Lower lobe of right lung (tissue), 2 donors: ENCODE measurements at places on chromosomes 12 and 14.
A peak's percentile ranks its signal among the peaks of the same experiment; 100 is the strongest.

GRCh38 chr12:89216211-89216952, 135.9 kb downstream of the DUSP6 start:
- no peak for DNase-seq

DNA sequence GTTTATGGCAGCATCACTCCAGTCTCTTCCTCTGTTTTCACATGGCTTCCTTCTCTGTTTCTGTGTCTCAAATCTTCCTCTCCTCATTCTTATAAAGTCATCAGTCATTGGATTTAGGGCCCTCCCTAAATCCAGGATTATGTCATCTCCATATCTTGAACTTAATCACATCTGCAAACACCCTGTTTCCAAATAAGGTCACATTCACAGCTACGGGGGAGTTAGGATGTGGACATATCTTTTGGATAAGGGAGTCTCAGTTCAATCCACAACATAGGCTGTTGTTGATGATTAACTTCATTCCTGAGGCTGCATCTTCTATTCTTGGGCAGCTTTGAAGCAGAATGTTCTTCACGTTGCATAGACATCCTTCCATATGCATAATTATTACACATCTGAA, 40.3 kb upstream of the NTF3 start:
- no peak for DNase-seq

DNA sequence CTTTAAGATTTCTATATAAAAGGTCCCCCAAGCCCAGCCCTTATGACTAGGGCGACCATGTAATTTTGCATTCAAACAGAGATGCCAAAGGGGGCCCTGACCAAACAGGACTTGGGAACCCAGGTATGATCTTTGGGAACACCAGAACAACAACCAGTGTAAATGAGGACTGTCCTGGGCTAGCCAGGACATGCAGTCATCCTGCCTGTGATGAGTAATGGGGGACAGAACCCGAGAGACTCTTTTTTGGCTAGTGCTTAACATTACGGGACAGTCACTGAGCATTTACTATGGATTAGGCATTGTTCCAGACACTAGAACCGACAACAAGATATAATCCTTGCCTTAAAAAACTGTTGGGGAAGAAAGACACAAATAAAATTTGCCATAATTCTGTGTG, 337.3 kb downstream of the CACNA1C start:
- DNase-seq: no peak

DNA sequence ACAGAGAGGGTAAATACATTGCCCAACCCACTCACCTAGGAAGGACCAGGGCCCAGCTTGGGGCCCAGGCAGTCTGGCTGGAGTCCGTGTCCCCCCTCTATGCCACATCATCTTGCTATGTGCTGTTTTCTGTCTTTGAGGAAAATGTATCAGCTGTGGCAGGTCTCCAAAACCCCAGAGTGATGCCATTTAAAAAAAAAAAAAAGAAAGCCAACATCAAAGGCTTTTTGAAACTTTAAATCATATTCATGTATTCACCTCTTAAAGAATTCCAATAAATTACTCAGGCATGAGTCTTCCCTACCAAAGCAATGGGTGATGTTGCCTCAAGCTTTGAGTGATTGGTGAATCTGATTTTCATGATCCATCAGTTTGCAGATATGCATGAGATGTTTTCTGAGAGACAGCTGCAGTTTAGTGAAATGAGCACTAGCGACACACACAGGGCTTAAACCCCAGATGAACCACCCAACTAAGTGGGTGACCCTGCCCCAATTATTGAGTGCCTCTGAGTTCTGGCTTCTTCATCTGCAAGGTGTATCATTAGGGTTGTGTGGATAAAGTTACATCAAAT, 6.1 kb downstream of the KRT81 start:
- no peak for DNase-seq

- no peak for DNase-seq
These were observed 70.9 kb downstream of the ASCL4 start for GRCh38 chr12:107845226-107845979.

DNA sequence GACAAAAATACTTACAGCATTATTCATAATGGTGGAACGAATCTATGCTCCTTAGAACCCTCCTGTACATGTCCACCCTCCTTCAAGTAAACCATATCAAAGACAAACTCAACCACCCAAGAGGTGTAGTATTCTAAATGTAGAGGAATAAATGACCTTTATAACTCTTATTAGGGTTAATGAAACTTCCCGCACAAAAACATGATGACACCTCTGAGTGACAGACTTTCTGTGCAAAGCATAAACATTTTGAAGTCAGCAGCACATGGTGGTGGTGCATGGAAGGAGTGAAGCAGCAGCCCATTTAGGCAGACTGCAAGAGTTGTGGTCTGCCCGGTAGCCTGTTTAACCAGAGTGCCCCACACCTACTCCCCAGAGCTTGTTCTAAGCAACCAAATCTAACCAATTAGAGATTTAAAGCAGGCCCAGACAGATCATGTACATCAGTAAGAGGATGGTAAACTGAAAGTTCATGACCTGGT, 615 bp upstream of the ASB8 start:
- no peak for DNase-seq

DNA sequence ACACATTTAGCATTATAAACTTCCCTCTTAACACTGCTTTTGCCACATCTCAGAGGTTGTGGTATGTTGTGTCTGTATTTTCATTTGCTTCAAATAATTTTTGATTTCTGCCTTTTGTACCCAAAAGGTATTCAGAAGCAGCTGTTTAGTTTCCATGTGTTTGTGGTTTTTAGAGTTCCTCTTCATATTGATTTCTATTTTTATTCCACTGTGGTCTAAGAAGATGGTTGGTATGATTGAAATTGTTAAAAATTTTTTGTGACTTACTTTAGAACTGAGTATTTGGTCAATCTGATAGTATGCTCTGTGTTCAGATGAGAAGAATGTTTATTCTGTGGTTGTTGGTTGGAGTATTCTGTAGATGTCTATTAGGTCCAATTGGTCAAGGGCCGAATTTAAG, 76.4 kb downstream of the IFNG-AS1 start:
- DNase-seq: no peak

DNA sequence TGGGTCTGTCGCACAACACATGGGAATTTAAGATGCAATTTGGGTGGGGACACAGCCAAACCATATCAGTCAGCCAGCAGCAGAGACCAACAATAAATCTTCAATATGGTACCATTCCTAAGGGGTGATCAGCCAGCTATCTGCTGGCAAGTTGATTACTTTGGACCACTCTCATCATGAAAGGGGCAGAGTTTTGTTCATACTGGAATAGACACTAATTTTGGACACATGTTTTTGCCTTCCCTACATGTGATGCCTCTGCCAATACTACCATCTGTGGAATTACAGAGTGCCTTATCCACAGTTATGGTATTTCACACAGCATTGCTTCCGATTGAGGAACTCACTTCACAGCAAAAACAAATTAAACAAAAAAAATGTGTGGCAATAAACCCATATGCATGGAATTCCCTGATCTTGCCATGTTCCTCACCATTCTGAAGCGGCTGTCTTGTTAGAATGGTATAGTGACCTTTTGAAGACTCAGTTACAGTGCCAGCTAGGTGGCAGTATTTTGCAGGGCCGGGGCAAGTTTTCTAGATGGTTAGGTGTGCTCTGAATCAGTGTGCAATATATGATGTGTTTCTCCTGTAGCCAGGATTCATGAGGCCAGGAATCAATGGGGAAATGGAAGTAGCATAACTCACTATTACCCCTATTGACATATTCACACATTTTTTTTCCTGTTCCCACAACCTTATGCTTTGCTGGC, 179.0 kb upstream of the IGF1 start:
- no peak for DNase-seq

- no peak for DNase-seq
These were observed 538 bp upstream of the TIGAR start for GRCh38 chr12:4320497-4320852.

DNA sequence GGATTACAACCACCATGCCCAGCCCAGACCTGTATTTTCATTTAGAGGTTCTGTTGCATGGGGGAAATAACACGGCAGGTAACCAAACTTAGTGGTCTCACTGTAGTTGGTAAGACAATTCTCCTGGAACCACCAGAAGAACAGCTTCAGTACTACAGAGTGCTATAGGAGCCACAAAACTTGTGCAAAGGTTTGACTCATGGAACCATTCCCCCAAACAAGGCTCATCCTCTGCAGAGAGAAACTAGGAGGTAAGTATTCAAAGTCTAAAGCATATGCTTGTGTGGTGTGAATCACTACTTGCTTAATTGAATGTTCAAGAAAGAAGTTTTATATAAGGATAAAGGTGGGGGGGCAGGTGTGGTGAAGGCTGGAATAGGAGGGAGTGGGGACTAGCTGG, 58.7 kb downstream of the GNS start:
- DNase-seq: no peak

- DNase-seq: no peak
These were observed 87.0 kb upstream of the EEA1 start for GRCh38 chr12:93015871-93016751.

- DNase-seq: no peak
These were observed 10.9 kb downstream of the NAB2 start for GRCh38 chr12:57099766-57100165.

DNA sequence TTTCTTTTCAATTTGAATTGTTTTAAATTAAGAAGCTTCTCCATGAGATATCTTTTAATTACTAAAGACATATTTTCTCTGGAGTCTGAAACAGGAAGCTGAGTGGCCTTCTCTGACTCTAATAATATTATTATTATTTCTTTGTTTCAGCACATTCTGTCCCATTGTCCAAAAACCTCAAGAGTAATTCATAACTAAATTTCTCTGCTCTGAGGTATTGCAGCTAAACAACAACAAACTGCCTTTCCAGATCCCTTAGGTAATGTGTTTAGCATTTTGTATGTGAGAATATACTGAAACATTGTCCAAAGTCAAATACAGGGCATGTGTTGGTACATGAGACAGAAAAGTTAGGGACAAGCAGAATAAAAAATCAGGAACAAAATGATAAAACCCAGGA, 199.0 kb upstream of the FAR2 start:
- DNase-seq: no peak

DNA sequence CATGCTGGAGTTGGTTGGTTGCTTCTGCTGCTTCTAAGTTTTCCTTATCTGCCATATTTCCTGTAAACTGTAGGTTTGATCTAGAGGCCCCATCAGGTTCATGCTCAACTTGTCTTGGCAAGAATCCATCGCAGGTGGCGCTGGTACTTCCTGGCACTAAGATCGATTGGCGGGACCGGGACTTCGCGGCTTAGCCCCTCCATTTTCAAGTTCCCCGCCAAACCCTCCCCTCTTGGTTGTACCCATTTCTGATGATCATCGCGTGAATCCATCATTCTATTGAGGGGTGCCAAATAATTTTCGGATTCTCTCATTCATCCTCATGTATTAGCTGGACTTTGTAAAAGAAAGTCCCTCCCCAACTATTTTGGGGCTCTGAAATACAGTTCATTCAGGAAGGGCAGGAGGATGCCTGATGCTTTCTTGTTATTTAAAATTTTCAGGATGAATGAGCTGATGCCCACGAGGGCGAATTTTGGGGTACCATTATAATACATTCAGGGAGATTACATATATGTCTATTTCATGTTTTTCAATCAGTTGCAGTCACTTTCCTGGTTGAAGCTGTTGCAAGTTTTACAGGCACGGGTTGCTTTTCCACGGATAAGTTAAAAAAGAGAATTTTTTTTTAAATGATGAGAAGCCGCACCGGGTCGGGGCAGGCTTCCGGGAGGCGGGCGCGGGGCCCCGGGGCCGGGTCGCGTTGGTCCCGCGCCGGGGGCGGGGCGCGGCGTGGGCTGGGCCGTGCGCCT, 395 bp upstream of the BRI3BP start:
- DNase-seq: peak; percentile 65

- DNase-seq: no peak
These were observed 20.5 kb upstream of the PPP2R5C start for GRCh38 chr14:101740981-101741380.

- DNase-seq: no peak
These were observed 416.5 kb downstream of the NRXN3 start for GRCh38 chr14:78586681-78587080.

GRCh38 chr14:53924753-53925152, 31.9 kb downstream of the BMP4 start:
- no peak for DNase-seq

GRCh38 chr14:104700747-104701217, 11.4 kb downstream of the INF2 start:
- DNase-seq: no peak

GRCh38 chr12:14833952-14834351, 9.4 kb downstream of the ART4 start:
- no peak for DNase-seq

DNA sequence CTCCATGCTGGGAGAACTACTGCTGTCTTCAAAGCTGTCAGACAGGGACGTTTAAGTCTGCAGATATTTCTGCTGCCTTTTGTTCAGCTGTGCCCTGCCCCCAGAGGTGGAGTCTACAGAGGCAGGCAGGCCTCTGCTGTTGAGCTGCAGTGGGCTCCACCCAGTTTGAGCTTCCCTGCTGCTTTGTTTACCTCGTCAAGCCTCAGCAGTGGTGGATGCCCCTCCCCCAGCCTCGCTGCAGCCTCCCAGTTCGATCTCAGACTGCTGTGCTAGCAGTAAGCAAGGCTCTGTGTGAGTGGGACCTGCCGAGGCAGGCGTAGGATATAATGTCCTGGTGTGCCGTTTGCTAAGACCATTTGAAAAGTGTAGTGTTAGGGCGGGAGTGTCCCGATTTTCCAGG, 31.4 kb upstream of the RFX4 start:
- no peak for DNase-seq

GRCh38 chr12:87020071-87020470, 763.9 kb upstream of the MGAT4C start:
- no peak for DNase-seq

GRCh38 chr14:35402323-35403113, 2.0 kb downstream of the NFKBIA start:
- no peak for DNase-seq

- DNase-seq: no peak
These were observed 238.8 kb downstream of the PPFIA2 start for GRCh38 chr12:81520064-81520945.

DNA sequence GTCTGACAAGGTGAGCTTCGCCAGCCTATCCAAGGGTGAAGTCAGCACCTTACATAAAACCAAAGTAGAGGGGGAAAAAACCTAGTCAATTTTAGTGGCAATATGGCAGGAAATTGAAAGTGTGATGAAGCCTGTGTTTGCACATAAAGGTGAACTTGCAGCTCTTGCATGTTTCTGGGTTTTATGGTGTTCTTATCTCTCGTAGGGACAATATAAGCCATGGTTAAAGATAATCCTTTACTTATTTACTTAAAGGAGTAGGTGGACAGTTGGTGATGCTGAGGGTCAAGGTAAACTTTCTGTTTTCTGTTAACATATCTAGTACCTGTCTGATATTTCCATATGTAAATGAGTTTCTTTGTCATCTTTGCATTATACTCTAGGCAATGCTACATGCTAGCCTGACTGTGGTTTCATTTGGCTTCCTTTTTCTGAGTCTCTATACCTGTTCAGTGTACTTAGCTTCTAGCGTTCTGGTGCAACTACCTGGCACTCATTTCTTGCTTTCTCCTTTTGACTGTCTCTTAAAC, 32.8 kb downstream of the CCDC91 start:
- DNase-seq: no peak

DNA sequence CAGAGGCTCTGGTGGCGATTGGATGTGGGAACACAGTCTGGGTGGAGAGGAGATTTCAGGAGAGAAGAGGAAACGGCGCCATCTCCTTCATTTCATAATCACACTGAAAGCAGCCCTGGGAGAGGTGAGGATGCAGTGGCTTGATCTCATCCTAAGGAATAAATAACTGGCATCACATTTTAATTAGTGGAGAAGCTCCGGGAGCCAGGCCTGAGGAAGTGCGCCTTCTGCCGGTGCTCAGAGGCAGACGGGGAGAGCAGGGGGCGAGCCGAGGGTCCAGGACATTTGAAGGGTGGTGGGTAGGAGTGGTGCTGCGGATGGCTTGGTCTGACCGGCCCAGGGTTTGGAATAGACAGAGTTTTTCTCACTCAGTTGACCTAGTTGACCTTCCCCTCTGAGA, 265.0 kb downstream of the CACNA1C start:
- DNase-seq: no peak

- DNase-seq: no peak
These were observed 173.1 kb downstream of the DUSP6 start for GRCh38 chr12:89179245-89179644.
